NCI-H69 (cell line): ENCODE measurements at places on chromosomes 1 and 21.

GRCh38 chr21:41246808-41247207 lies 69.8 kb upstream of the FAM3B start:
- DNase-seq, result no peak

- no peak for DNase-seq
These were observed 55.2 kb downstream of the LRRN2 start for GRCh38 chr1:204630132-204630905.

DNA sequence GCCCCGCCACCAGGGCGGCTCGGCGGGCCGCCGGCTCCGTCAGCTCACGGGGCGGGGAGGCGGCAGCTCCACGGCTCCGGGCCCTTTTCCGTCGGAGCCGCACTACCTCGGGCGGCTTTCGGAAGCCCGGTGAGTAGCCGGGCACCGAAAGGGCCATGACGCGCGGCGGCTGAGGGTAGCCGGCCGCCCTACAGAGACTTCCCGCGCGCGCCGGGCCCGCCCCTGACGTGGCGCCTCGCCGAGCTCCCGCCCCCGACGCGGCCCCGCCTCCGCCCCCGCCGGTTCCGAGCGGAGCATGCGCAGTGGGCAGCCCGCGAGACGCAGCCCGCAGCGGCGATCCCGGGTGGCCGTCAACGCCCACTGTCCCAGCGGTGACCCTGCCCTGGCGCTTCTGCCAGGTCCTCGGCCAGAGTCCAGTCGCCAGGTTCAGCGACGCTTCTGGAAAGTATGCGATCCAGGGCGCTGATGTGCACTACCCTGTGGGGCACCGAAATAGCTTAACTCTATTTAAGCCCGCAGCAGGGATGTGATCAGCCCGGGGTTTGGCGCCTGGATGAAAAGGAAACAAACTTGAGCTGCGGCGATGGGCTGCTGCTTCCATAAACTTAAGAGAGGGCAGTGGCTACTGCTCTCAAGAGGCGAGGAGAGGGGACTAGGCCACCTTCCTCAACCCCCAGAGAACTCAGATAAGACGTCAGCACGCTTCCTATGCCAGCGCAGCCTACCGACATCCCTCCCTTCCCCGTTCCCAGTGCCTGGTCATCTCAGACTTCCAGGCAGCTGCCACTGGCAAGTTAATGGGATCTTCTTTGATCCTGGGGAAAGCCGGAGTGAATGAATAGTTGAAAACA lies at the start of gene DONSON:
Gene DONSON, minus strand, starts transcription at position 200 of the 851 bp plus-strand sequence. Its CDS starts 43 bp downstream, at position 157.
- peak; percentile 95 for DNase-seq

DNA sequence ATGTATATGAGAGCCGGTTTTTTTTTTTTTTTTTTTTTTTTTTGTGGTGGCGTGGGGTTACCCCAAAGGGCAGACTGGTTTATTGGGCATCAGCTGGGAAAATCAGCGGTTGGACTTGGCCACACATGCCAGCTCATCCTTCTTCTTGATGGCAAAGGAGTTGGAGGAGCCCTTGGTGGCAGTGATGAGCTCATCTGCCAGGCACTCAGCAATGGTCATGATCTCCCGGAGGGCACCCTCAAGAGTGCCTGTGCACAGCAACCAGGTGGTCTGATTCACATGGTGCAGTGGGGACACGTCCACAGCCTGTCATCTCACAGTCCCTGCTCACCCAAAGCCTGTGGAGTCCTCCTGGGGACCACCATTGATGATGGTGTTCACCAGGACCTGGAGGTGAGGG lies 62.0 kb downstream of the MRPS6 start:
- no peak for DNase-seq

DNA sequence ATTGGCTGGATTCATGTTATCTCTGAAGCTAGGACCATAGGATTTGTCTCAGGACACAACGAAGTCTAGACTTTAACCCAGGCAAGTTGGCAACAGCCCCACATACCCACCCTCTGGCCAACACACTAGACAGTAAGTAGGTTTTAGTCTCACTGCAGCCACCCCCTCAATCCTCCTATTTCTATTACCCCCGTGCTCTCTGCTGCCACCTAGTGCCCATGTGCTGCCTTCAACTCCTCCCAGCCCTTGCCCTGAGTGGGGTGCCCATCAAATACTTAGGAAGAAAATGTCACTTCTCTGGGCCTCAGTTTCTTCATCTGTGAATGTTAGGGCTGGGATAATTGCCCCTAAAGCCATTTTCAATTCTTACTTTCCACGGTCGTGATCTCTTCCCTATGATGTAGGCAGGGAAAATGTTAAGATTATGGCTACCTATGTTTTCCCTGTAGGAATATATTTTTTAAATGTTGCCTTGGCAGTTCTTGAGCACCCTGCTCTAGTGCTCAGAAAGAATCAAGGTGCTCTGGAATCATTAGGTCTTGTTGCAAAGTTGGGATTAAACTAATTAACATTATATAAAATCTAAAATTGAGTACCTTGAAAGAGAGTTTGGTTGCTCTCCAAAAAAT lies 213.0 kb downstream of the LMX1A start:
- peak; percentile 62 for DNase-seq

GRCh38 chr21:29187944-29188343 lies 57.5 kb downstream of the MAP3K7CL start:
- DNase-seq, result no peak

GRCh38 chr1:157310401-157310800 lies 172.2 kb upstream of the ETV3 start:
- no peak for DNase-seq

GRCh38 chr1:189697113-189697512 lies 780.6 kb downstream of the BRINP3 start:
- DNase-seq, result no peak

DNA sequence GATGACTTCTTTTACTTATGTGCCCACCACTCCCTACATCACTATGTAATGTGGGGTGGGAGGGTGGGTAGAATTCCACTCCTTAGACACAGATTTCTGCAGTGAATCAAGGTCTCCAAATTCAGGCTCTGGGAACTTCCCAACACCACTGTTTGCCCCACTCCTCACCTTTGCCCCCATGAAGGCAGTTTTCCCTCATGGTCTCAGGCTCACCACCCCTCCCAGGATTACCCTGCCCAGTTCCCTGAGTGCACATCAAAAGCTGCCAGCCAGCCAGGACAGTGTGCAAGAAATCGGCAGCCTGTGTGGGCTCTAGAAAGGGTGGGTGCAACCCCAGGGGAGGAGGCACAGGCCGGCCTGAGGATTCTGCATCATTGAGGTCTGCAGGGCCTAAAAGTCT lies 14.8 kb downstream of the NENF start:
- no peak for DNase-seq

DNA sequence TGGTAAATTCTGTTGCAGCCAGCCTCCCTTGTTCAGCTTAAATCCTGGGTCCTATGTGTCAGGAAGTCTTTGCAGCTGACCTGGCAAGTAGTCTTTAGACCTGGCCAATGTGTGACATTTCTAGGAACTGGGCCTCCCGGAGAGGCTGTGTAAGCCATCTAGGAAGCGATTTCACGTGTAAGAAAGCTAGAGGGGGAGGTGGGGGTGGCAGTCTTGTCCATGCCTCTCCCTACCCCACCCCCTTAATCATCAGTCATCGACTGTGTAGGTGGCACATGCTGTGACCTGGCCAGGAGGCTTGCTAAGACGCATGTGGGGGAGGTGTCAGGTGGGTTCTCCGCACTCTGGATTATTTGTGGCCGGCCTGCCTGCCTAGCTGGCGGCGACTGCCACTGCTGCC lies 8.4 kb downstream of the C1orf226 start:
- DNase-seq, result peak; percentile 38

DNA sequence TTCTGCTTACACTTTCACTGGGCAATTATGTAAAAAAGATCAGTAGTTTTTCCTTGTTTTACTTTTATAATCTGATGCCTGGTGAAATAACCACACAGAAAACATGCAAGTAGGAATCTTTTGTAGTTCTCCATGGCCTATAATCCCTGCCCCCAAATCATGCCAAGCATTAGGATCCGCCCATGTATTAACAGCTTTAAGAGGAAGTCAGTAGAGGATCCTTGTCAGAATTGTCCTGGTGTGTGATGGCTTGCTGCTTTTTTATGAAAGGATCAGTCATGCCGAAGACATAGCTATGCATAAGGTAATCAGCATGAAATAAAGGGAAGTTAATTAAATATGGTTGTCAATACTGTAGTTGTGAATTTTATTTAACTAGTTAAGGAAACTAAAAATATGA lies 20.0 kb downstream of the ADGRL2 start:
- DNase-seq, result no peak

- no peak for DNase-seq
These were observed 35.5 kb upstream of the ATP6V1G3 start for GRCh38 chr1:198575798-198576641.

DNA sequence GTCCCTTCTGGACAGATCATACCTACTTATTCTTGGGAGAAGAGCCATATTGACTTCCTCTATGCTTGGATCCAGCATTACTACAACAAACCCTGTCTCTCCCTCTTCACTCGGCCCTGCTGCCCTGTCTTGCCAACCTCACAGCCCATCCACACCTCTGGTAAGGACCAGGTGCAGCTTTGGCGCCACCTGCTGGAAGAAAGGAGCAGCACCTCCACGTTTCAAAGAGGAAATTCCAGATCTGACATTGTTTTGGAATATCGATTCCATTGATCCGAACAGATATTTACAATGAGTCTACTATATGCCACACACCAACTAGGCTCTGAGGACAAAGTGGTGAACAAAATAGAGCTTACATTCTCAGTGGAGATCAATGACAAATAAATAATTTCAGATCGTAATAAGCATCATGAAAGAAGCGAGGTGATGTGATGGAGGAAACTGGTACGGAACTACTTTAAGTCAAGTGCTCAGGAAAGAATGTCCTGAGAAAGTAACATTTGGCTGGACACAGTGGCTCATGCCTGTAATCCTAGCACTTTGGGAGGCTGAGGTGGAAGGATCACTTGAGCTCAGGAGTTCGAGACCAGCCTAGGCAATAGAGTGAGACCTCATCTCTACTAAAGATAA lies 18.7 kb downstream of the MFSD2A start:
- peak; percentile 62 for DNase-seq

DNA sequence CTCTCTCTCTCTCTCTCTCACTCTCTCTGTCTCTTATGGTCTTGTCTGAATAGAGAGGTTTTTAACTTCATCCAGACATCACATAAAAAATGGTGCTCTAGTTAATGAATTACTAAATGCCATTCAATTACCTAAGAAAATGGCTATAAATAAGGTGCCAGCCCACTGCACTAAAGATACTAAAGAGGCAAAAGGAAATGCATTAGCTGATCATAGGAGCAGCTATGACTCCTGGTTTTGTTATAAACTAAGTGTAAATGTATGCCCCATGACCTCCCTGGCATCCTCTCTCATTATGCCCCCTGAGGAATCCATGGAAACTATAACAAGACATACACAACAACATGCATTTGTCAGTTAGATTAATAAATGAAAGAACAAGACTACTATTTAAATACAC lies 57.5 kb upstream of the PDC start:
- no peak for DNase-seq

DNA sequence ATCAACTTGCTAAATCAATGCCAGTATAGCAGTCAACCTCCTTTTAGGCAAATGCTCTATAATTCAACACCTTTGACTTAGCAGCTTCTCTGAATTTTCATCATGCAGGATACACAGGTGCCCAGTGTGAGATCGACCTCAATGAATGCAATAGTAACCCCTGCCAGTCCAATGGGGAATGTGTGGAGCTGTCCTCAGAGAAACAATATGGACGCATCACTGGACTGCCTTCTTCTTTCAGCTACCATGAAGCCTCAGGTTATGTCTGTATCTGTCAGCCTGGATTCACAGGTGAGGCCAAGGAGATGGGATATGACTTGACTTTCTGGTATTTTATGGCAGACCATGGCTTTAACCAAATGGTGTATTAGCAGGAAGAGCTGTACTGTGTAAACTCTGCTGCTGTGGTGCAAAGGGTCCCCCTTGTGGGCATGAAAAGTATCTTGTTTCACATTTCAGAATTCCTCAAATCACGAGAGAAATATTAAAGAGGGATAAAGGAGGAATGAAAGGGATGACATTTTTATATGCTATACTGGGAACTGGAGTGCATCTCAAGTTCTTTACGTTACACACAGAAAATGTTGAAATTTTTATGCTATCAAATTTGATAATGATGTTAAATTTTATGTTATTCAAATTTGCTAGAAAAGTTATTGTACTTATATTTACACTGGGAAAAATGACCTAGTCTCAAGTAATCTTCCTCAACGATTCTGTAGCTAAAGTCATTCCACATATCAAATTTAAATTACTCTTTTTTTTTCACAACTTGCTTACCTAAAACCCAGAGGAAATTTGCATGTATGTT lies 88.9 kb downstream of the CRB1 start:
- peak; percentile 87 for DNase-seq

GRCh38 chr1:66374561-66375111 lies 159.3 kb upstream of the SGIP1 start:
- DNase-seq, result no peak

GRCh38 chr21:27021046-27021445 lies 54.2 kb upstream of the ADAMTS5 start:
- no peak for DNase-seq

GRCh38 chr1:239914751-239915231 lies 176.9 kb upstream of the FMN2 start:
- no peak for DNase-seq

DNA sequence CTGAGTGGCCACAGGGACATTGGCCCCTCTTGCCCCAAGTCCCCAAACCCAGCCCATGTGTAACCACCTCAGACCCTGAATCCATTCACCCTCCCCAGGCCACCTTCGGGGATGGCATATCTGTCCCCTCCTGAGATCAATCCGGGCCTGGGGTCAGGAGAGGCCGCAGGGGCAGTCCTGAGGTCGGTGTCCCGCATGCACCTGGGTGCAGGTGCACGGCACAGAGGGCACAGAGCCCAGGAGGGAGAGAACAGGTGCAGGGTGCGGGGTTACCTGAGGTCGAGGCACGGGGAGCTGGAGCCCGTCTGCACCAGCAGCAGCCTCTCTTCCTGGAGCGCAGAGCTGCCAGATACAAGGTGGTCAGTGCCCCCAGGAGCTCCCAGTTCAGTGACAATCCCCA lies 16.8 kb downstream of the PANK4 start:
- no peak for DNase-seq

DNA sequence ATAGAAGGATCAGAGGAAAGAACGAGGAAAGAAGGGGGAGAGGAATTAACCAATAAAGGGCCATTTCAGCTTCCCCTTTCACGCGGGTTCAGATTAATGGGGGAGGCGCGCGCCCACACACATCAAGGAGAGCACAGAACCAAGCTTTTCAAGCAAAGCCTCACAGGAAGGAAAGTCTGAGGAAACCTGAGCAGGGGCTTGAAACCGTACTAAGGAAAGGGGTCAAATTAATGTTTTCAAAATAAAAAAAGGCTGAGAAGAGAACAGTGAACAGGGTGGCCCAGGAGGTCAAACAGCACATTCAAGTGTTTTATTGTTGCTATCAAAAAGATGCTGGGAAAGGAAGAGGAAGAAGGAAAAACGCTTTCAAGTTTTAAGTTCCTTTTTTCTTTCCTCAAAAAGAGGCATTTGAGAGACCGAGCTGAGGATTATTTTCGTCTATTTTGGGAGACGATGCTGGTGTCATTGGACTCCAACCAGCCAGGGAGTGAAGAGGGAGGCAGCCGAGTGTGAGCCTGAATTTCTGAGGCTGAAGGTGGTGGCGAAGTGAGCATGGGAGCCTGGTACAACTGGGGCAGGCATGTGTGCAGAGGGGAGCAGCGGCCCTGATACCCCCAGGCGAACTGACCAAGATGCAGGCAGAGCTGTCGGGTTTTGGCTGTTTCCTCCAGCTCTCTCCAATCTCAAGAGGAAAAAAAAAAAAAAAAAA lies 88.4 kb downstream of the PROX1 start:
- no peak for DNase-seq

GRCh38 chr1:235047331-235047871 lies 81.2 kb downstream of the TOMM20 start:
- no peak for DNase-seq

- no peak for DNase-seq
These were observed 125.7 kb downstream of the FMN2 start for GRCh38 chr1:240217403-240217802.

- DNase-seq, result no peak
These were observed 15.6 kb upstream of the MAP10 start for GRCh38 chr1:232789651-232790050.
